Psoas muscle (tissue), 8 donors: ENCODE measurements at places on chromosomes 11 and 22. TPM values are rescaled to one million over a fixed set of nuclear protein-coding genes. Genes with fewer than 3 reads are reported as not detected.

Gene CCDC89
- not detected for total RNA-seq

Gene C22orf31
- not detected for total RNA-seq

Gene CCDC81
- 0.41 TPM for total RNA-seq

Gene C11orf52
- total RNA-seq: 12.3 TPM

Gene TSPAN32
- 0.13 TPM for total RNA-seq

Gene KRTAP5-8
- not detected for total RNA-seq

Gene VPS26B
- 21.8 TPM for total RNA-seq

- no peak for DNase-seq
Measured at GRCh38 chr22:22556995-22557925, 1.8 kb downstream of the PRAME start.

DNA sequence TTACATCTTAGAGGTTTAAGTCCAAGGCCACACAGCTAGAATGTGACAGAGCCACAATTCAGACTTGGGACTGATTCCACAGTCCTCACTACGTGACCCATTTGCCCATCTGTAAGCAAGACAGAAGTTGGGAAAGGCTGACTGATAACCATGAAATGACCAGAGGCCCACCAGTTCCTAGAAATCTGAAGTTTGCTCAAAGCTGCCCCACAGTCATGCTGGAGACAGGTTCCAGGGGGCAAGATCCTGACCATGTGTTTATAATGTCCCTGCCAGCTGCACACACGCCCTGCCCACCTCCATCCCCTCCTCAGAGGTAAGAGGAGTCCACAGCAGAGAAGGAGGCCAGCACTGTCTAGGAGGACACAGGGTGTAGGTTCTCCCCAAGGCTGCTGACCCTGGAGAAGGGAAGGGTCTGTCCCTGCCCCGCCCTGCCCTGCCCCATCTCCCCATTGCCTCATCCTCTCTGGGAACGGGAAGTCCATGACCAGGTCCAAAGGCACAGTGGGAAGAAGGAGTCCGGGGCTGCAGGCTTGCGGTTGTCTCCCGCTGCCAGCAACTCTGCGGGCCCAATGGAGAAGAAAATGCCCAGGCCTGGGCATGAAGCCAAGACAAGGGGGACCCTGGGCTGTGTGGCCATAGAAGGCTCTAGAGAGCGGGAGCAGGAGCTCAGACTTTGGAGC is 11.9 kb upstream of the OAF start:
- no peak for DNase-seq

DNA sequence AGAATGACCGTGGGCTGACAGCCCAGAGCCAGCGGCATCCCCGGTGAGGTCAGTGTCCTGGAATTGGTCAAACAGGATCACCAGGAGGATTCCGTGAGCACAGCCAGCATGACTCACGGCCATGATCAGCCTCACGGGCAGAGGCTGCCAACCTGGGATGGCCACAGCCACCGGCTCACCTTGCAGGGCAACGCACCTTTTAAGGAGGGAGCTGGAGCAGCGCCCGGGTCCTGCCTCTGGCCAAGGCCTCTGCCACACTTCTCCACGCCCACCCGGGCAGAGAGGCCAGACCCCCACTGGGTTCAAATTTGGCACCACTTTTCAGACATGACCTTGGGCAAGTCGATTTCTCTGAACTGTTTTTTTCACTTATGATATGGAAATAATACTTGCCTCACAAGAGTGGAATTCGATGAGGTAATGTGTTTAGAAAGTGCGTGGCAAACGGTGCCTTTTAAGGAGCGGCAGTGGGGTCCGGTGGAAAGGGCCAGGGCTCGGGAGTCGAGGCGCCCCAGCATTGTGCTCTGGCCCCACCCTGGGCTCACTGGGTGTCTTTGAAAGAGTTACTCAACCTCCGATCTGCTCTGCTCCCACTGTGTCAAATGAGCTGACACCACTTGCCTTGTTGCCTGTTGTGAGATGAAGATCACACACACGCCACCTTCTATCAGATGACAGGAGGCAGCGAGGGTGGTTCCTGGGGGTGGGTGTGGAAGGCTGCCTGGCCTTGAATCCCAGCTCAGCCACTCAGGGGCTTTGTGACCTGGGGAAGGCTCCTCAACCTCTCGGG is 16.0 kb downstream of the TXN2 start:
- peak; percentile 95 for DNase-seq

DNA sequence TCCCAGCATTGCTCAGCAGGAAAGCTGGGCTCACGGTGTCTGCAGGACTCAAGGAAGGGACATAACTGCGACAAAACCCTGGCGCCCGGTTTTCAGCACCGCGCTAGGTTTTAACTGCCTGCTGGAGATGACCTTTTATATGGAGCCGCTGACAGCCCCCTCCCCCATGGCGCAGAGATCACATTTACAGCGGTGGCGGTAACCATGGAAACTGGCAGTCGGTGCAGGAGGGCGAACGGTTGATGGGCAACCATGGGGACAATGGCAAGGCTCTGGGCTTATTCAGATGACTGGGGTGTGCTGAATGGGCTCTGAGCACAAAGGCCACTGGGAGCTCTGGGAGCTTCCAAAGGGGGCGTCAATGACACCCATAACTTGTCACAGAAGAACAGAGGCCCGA is 37.2 kb downstream of the CELSR1 start:
- DNase-seq: peak; percentile 28

GRCh38 chr11:1127664-1128162 is 30.0 kb upstream of the MUC5AC start:
- no peak for DNase-seq

DNA sequence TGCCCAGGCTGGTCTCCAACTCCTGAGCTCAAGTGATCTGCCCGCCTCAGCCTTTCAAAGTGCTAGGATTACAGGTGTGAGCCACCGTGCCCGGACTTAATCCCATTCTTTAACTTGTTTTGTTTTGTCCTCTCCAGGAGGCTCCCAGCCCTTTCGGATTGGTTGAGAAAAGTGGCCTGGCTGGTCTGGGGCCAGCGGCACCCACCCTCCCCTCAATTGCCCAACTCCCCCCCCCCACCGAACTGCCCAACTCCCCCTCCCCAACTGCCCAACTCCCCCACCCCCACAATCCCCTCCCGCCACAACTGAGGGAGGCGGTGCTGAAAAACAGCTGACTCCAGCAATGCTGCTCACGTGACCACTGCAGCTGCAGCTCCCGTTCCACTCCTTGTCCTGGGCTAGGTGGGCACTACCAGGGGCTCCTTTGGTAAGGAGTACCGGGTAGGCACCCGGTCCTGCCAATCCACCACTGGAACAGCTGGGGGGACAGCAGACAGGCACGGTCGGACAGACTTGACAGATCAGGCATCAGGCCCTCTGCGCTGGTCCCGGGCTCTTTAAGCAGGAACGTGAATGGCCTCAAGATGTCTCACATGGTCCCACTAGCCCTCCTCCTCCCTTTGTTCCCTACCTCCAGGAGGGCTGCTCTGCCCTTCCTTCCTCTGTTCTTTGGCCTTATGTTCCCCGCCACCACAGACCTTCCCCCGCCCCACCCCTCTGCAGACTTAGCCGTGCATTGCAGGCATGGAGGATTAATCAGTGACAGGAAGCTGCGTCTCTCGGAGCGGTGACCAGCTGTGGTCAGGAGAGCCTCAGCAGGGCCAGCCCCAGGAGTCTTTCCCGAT is at the start of gene TCN2:
TSS of gene TCN2 (plus strand) at position 720 of the 845 bp plus-strand sequence. CDS start 158 bp downstream, outside the sequence.
- DNase-seq: peak; percentile 66

GRCh38 chr11:10856689-10857458 is 979 bp downstream of the ZBED5 start:
- DNase-seq: no peak

DNA sequence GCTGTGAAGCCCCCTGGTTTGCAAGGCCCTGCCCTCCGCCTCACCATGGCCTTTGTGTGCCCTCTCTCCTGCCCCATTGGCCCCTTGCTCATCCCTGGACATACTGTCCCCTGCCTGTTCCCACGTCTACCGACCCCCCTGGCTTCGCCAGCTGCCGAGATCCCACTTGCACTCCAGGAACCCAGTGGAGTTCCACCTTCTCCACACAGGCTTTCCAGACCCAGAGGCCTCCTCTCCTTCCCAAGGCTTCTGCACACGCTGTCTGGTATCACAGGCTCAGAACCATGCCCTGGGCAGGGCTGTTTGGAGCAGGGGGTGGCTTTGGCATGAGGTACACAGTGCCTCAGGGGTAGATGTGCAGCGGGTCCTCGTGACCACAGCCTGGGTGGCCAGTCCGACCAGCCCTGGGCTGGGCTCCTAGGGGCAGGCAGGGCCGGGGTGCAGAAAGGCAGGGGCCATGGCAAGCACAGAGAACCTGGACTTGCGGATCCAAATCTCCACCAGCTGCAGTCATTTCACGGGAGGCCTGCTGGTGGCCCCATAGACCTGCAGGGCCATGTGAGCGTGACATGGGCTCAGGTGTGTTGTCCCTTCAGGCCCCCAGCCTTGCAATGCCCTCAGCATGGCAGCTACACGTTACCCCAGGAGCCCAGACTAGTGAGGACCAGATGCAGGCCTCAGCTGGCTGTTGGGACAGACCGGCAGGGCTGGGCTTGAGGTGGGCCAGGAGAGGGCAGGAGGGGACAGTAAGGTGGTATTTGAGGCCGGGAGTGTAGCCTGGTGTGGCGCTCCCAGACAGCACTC is 9.5 kb downstream of the GRK2 start:
- DNase-seq: no peak

DNA sequence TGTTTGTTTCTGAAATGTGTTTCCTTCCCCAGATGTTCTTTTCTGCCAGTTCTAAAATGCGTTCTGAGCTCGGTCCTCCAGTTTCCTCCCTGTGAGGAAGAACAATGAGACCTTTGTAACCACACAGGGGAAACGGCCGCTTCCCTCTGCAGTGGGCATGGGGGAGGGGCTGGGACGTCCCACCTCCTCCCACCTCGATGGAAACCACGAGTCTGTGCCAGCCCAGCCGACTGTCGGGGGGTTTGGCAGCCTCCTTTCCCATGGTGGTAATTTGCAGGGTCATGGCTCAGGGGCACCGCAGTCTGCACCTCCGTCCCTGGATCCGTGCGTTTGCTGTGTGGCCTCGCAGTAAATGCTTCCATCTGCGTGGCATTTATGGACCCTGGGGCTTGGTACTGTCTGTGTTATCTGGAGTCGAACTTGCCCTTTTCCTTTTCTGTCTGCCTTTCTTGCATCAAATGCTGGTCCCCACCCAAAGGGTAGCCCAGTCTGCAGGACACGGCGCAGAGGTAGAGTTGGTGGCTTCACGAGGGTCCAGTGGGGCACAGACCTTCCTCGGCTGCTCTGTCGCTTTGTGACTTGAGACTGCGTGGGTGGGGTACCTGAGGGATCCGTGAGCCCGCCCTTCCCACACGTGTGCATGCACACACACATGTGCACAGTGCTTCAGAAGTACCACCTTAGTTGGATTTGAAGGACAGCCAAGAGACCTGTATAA is 16.1 kb downstream of the LRP5 start:
- no peak for DNase-seq

DNA sequence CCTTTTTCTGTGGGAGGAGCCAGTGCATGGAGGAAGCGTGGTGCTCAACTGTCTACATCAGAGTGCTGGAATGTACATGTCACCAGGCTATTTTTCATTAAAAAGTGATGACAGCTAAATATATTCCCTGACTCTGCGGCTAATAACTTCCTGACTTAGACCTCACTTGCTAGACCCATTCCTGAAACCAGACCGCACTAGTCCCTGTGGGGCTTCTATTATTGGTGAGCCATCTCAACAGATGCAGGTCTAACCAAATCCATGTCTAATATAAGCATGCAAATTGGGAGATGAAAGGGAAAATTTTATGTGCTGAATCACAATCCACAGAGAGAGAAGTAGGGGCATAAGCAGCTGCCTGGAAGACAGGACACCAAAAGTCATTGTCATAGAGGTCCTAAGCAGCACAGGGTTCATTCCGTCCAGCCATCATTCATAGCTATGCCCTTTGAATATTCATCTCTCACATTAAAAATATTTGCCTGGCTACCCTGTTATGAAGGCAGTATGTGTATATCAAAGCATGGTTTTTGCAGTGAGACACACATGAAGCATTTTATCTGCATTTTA is 110.9 kb upstream of the BLID start:
- no peak for DNase-seq

- DNase-seq: no peak
Measured at GRCh38 chr22:34847072-34847471, 218.9 kb upstream of the ISX start.

DNA sequence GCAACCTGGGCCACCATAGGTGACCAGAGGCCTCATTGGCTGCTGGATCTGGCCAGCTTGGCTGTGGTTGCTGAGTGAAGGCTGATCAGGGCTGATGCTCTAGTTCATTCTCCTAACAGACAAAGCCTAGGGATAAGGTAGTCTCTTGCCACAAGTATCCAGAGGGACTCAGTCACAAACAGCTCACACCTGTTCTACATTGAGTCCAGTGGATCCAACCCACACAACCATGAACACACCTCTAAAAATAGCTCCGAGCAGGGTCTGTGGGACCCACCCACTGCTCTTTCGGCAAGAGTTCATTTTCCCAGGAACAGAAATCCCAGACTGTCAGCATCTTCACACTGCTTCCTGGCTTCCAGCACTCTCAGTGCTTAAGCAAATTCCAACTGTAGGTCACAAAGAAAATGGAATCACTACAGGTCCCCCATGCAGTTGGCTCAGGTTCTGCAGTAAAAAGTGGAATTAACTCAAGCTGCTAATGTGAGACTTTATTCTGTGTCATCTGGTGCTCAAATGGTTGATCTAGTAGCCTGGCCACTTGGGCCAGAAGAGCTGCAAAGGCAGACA is 67.3 kb downstream of the PPFIBP2 start:
- no peak for DNase-seq

GRCh38 chr11:75626889-75627529 is 41.8 kb downstream of the MAP6 start:
- DNase-seq: no peak

DNA sequence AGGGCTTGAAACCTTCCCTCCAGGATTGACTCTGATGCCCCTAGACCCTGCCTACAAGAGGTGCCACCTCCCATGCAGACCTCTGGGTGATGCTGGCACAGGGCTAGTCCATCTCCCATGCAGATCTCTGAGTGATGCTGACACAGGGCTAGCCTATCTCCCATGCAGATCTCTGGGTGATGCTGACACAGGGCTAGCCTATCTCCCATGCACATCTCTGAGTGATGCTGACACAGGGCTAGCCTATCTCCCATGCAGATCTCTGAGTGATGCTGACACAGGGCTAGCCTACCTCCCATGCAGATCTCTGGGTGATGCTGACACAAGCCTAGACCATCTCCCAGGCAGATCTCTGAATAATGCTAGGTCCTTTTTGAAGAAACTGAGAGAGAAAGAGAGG is 321.7 kb downstream of the NTM start:
- no peak for DNase-seq

- no peak for DNase-seq
Measured at GRCh38 chr11:10868352-10868751, 10.5 kb upstream of the ZBED5 start.

GRCh38 chr11:6968816-6969215 is 42.6 kb downstream of the ZNF215 start:
- DNase-seq: no peak

DNA sequence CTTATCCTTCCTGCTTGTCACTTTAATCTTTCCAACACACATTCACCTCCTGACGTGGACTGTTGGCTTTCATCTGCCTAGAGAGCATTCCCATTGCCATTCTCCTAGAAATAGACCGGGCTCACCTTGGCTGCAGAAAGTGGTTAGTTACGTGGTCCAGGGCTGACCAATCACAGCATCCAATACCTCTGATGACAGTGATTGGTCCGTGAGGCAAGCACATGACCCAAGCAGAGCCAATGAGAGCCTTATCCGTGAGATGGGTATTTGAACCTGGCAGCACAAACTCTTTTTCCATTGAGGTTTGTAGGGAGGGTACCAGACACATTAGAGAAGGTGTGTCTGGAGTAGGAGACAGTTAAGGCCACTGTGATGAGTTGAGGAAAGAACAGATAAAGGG is 85.8 kb downstream of the MIAT start:
- no peak for DNase-seq

- DNase-seq: no peak
Measured at GRCh38 chr11:845872-846495, 3.3 kb downstream of the TSPAN4 start.

GRCh38 chr22:44760476-44760875 is 8.1 kb downstream of the ARHGAP8 start:
- DNase-seq: no peak
